ENCODE measurements at places on chromosomes 5 and 9.

DNA sequence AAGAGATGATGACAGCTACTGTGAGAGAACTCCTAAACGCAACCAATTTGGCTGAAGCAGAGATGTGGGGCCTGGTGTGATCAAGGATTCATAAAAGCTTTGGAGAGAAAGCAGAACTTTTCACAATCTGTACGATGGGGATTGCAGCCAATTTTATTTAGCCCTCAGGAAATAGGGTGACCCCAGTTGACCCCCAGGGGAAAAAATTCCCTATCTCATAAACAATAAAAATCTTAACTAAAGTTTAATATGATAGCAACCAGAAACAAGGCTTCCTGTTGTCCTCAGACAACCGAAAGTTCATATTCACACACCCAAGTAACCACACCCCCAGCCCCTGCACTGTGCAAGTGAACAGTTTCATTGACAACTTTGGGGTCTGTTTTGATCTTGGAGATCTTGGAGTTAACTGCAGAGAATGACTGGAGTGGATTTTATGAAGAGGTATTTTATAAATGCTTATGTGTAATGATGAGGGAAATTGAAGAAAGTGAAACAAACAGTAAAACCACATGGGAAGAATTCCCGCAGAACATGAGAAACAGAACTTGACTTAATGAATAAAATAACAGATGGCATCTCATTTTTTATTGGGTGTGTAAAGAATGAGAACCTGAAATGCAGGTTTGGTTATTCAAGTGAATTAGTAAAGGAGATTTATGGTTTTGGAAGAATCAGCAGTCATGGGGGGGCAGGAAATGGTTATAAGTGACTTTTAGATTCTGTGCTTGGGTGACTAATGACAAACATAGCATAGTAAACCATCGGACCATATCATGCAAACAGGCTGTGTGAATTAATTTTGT is 94.5 kb downstream of the PDE4D start:
- no peak for DNase-seq

- DNase-seq = no peak
Observed at GRCh38 chr5:123987956-123988355, 476.0 kb downstream of the CSNK1G3 start.

DNA sequence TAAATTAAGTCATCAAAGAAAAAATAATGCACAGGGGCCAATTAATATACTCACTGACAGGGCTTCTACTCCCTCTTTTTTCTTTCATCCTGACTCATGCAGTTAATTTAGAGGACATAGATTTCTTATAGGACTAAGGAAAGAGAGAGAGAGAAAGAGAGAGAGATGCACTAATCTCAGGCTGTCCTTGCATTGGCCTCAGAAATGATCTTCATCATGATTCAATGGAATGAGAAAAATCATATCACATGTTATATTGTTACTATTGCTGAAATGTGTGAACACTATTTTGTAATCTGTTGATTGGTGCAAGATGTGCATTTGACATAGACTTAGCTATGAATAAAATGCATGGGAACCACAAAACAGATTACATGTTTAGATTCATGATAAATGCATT is 608.3 kb upstream of the NUDT12 start:
- no peak for DNase-seq

DNA sequence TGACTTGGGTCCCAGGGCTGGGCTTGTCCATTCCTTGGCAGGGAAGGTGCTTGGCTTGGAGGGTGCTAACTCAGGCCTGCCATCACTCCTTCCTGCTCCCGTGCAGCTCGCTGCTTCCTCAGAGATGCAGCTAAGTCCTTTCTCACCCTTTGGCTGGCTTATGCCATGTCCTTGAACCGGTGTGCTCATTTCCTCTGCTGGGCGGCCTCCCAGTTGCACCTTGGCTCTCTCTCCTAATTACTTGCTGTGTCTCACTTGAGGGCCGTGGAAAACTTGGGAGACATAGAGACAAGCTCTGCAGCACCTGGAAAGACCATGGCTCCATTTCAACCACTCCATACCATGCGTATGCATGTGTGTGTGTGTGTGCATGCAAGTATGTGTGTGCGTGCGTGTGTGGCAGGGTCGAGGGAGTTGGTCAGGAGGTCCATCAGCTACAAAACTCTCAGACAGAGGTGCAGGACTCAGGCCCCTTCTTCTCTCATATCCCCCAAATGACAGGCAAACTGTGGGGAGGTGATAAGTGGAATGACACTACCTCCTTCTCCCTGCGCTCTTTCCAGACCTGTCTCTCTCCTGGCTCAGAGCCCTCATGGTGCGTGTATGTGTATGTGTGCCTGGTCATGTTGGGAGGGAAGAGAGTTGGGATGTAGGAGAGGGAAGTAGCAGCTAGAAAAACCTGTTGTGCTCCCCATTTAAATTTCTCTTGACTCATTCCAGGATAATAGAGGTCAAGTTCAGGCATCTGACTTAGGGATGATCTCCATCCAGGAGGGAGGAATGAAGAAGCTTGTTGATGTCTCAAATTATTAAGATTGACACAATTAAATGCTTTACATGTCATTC is 17.6 kb upstream of the MTMR12 start:
- no peak for DNase-seq

GRCh38 chr5:73296772-73297171 is 123.8 kb downstream of the TMEM174 start:
- no peak for DNase-seq

- no peak for DNase-seq
Observed at GRCh38 chr5:172953776-172954675, 5.2 kb upstream of the RPL26L1 start.

- DNase-seq = no peak
Observed at GRCh38 chr9:127539259-127539981, 72.7 kb upstream of the STXBP1 start.

GRCh38 chr5:157020002-157020401 is 38.9 kb downstream of the HAVCR1 start:
- DNase-seq = no peak

DNA sequence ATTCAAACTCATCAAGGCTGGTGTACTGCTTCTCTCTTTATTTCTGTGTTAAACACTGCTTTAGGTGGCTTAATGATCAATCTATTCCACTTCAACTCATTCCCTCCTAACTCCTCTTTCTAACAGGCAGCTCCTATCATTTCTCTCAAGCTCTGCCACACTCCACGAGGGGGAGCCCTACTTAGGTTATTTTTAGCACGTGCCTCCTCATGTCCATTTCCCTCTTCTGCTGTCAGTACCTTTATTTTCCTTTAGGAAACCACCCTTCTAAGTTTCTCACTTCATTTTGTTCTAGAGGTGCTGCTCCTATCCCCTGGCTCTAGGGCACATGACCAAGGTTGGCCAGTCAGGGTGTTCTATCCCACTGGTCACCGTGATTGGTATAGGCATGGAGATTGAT is 6.7 kb upstream of the BRINP1 start:
- DNase-seq = no peak

- no peak for DNase-seq
Observed at GRCh38 chr5:177372910-177373309, 11.3 kb upstream of the SLC34A1 start.

DNA sequence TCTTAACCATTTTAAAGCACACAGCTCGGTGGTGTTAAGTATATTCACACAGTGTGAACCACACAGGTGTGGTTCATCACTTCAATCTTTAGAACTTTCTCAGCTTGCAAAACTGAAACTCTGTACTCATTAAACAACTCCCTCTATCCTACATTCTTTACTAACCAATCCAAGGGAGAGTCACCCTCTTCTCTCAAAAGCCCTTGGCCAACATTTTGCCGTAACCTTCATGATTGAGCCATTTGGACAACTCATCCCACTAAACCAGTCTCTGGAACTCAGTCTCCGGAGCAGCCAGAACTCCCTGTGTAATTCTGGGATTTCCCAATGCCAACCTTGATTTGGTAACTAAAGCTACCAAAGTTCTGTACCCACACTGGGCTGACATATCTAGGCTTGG is 84.7 kb downstream of the TTC39B start:
- no peak for DNase-seq

- DNase-seq = no peak
Observed at GRCh38 chr9:137083394-137084004, 3.3 kb upstream of the MAN1B1 start.

DNA sequence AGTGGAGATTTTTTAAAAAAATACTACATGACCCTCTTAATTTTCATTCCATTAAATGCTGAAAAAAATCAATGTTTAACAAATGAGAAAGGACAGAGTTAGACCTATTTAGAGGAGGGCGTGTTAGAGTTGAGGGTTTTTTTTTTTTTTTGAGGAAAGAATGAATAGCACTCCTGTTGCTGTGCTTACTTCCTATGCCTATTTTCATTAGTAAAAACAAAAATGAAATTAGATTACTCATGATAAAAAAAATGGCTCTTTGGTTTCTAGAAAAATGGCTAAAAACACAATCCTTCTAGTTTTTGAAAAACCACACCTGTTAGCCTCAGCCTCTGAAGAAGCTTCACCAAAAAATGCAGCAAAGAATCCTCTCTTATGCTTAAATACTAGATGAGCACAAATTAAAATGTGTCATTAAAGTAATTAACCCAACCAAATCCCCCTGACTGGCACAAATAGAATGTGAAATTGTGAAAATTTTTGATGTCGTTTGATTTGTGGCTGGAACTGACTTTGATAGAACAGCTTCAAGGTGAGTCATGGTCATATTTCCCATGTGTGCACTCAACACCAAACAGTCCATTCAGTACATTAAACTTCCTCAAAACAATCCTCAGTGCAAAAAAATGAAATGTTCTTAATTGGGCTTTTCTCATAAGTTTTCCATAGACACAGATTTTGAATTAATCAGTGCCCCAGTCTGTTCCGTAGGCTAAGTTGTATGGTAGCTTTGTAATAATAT is 98.0 kb downstream of the MACIR start:
- no peak for DNase-seq

- DNase-seq = no peak
Observed at GRCh38 chr9:85713897-85714296, 27.9 kb downstream of the AGTPBP1 start.

DNA sequence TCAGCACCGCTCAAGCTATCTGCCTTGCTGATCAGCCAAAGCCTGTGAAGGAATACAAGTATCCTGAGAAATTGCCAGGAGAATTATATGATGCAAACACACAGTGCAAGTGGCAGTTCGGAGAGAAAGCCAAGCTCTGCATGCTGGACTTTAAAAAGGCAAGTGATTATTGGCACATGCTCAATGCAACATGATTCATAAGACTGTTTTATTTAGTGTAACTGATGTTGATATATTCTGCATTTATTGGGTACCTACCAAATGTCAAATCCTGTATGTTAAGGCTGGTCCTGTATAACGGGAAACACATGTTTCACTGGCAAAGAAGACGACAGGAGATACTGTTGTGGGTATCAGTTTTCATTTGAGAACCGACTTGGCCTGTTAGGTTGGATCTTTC is 69.0 kb downstream of the ADAMTS16 start:
- DNase-seq = no peak

DNA sequence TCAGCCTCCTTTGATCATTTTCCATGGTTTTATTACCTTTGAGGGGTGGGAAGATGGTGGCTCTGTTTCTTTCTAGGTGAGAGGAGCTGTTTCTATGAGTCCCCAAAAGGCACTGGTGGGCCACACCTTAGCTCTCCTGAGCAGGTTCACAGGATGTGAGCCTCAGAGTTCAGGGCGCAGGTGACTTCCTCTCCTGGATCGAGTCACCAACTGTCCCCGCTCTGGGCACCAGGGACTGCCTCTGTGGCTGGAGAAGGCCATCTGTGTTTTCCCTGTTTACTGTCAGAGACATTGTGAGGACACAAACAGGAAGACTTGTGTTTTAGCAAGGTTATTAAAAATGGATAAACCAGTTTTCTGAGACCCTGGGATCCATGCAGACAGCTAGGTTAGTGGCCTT is 68.5 kb downstream of the IL31RA start:
- no peak for DNase-seq

GRCh38 chr9:2161661-2162060 is 146.5 kb downstream of the SMARCA2 start:
- DNase-seq = no peak

DNA sequence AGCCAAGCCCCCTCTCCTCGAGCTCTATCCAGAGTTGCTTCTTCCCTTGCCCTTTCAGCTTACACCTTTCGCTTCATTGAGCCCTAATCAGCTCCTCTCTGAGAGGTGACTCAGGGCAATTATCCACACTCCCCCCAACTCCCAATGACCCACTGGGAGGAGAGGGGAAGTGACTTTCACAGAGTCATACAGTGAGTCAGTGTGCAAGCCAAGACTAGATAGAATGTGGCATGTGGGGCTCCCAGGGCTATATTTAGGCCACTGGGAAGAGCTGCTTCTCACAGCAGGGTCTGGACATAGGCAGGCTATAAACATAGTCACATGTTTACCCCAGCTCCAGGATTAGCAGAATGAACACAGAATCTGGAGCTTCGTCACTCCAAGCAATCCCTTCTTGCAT is 57.4 kb downstream of the NRG2 start:
- DNase-seq = no peak

GRCh38 chr9:71268871-71269635 is 147.6 kb upstream of the TRPM3 start:
- no peak for DNase-seq

- no peak for DNase-seq
Observed at GRCh38 chr9:8136477-8136876, 336.9 kb upstream of the DMAC1 start.

All from activated CD4-positive, CD25-positive, alpha-beta regulatory T cell treated with anti-CD3 and anti-CD28 coated beads, Interleukin-2, amount 50 U/mL, for 16 hours (primary cell).